Cortex of kidney (tissue), 1 donor: ENCODE measurements at places on chromosomes 5 and 9.

GRCh38 chr9:81620002-81620390, 69.4 kb downstream of the TLE1 start:
- no peak for DNase-seq

- DNase-seq: no peak
These were observed 26.4 kb downstream of the TMEM167A start for GRCh38 chr5:83050723-83051340.

DNA sequence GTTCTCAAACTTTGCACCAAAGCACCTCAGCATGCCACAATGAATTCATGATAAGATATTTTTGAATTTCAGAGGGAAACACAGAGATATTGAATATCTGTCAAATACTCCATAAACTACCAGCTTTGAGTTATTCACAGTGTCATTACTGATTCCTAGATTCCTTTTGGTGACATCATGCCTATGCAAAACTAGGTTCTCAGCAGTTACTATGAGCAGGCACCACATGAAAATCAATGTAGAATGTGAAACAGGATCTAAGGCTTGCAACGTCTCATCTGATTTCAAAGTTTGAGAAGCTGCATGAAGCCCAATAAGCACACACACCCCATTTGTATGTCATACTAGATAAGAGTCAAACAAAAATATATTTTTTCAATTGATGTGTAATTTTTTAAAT, 426.5 kb downstream of the NR2F1-AS1 start:
- DNase-seq: no peak

DNA sequence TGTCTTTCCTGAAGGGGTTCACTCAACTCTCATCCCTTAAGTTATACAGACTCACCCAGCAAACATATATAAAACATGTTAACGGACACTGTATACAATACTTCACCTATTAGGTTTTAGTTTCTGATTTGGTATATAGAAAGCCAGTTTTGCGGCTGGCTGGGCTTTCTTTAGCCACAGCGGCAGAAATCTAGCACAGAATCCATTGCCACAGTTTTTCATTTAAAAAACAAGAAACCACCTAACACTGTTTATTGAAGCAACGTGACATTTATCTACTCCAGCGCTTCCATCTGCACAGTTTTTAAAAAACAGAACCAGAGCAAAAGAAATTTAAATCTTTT, 67.3 kb downstream of the SNX30 start:
- no peak for DNase-seq

GRCh38 chr5:42604171-42604711, 152.4 kb upstream of the CCDC152 start:
- no peak for DNase-seq

DNA sequence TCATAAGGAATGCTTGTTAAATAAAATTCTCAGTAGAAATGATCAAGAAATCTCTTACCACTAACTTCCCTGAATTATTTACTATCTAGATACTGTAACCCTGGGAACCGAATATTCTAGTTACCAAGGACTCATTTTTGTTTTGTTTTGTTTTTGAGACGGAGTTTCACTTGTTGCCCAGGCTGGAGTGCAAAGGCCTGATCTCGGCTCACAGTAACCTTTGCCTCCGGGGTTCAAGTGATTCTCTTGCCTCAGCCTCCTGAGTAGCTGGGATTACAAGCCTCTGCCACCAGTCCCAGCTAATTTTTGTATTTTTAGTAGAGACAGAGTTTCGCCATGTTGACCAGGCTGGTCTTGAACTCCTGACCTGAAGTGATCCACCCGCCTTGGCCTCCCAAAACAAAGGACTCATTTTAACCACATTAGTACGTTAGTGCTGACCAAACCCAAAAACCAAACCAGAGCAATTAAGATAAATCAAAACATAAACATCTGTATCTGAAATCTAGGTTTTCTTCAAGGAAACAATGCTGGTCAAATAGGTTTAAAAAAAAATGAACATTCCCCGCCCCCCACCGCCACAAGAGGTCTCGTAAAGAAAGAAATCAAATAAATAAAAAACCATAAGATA, 3.7 kb downstream of the TXN start:
- DNase-seq: no peak

- no peak for DNase-seq
These were observed 15.5 kb upstream of the CCNJL start for GRCh38 chr5:160327818-160328217.

DNA sequence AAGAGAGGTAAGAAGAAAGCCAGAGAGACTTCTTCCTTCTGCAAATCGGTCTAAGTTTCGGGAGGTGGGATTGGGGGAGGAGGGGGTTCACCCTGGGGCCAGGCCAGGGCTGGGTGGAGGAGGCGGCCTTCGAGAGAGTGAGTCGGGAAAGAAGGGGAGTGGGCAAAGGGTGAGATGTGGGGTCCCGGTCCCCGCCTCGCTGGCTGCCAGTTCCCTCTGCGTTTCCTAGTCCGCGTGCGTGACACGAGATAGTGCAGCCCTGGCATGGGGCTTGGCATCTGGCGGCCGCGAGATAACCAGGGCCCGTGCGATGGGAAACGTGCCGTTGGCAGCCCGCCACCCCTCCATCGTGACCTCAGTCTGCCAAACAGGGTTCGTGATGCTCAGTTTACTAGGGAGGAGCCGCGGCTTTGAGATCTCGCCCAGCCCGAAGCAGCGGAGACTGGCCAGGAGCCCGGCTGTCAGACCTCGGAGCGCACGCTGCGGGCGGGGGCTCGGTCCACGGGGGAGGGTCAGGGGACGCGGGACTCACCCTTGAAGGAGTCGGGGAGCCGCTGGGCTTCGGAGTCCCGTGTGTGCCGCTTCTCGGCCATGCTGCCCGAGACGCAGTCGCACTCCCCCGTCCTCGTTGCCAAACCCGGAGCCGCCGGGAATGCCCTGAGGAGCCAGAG, at the start of gene STOM:
Gene STOM, minus strand, starts transcription at position 656 of the 671 bp plus-strand sequence. Its CDS starts 63 bp downstream, at position 593.
- peak; percentile 76 for DNase-seq

DNA sequence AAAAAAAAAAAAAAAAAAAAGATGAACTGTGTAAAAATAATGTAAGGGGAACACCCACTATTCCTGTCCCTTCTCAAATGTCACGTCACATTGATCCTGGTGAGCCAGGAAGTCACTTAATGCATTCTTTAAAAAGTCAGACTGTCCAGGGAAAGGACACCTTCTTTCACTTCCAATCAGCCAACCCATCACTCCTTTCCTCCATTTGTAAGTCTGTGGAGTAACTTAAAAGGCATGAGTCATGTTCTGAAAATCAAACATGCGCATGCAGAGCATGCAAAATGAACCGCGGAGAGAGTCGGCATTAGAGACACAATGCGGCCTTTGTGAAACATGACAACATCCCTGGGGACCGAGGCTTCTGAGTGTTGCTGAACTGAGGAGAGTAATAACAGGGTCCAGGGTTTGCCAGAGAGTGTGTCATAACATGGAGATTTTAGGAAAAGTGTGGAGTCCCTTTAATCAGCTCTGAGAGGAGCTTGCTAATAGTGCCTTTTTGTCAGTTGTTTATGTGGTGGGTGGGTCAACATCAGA, 77.6 kb upstream of the SEMA6A start:
- DNase-seq: no peak

DNA sequence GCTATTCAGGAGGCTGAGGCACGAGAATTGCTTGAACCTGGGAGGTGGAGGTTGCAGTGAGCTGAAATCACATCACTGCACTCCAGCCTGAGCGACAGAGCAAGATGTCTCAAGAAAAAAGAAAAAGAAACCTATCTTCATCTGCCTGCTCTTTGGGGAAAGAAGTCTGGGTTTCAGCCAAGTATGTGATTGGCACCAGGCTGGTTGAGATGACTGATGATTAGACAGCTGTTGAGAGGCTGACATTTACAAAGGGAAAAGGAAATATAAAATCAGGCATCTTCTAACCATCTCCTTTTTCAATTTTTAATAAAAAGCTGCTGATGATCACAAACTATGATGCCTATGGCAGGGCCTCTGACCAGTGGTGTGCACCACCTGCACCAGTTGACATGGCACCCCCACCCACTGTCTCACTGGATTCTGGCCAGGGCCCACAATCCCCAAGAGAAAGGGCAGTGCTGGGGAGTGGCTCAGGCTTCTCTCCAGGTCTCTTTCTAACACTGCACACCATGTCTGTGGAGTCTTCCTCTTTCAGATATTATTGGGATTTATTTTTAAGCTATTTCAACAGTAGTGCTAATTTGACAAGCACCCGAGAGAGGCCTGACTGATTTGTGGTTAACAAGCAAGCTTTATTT, 17.2 kb upstream of the C5orf15 start:
- no peak for DNase-seq

- no peak for DNase-seq
These were observed 63.8 kb upstream of the PPARGC1B start for GRCh38 chr5:149666212-149666852.

- DNase-seq: no peak
These were observed 925.3 kb upstream of the CDH10 start for GRCh38 chr5:25570067-25570583.

DNA sequence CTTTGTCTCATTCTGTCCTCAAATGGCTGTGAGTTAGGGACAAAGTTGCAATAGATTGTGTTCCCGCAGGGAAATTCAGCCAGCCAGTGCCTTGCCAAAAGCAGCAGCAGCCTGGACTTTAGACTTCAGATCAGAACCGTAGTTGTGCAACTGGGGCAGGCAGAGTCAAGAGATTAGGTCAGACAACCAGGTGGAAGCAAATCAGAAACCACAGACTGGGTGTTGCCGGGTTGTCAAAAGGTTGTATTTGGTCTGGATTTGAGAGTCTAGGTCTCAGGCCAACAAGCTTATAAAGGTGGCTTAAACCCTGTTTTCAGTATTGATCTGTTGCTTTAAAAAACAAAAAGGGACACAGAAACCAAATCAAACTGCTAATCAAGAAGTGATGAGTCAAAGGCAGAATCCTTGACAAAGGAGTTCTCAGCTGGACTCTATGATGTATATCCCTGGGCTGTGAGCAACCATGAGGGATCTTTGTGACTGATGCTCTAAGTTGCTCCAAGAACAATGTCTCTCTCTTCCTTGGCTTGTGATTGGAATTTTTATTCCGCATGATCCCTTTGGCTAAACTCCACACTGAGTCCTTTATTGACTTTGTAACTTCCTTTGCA, 20.9 kb downstream of the RFK start:
- no peak for DNase-seq

DNA sequence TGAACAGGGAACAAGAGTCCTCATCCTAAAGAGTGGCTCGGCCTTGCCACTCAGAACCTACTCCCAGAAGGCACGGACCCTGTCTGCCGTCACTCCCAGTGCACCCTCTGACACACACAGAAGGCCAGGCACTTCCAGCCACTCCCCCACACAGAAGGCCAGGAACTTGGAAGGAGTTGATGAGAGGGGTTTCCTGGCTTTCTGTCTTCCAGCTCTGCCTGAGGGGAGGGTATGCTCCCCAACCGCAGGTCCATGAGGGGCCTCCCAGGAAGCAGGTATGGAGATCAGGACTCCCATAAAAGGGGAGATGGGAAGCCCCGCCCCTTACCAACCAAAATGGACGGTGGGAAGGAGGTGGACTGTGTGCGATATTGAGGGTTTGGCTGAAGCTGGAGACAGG, 247.6 kb upstream of the IRX4 start:
- DNase-seq: no peak

- no peak for DNase-seq
These were observed 114.5 kb upstream of the LMX1B start for GRCh38 chr9:126499005-126499910.

DNA sequence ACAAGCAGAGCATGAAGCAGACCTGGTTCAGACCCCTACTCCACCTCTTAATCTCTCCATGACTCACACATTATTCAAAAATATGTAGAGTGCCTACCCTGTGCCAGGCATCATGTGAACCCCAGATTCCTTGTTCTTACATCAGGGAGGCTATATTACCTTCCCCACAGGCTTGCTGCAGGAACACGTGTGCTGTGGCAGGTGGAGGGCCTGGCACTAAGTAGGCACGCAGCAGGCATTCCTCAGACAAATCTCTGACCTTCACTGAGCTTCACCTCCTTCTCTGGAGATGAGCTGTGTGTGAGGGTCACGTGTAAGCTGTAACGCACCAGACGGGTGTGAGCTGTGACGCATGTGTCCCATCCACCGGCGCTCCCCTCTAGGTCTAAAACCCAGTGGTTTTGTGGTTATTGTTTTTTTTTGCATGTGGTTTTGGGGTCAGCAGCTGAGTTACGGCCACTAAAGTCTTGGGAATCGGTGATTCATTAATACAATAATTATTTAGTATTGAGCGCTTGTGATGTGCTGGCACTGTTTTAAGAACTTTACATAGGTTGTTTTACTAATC, 30.3 kb downstream of the ANGPTL2 start:
- DNase-seq: no peak

- no peak for DNase-seq
These were observed 225.8 kb upstream of the ELL2 start for GRCh38 chr5:96187309-96188027.

- no peak for DNase-seq
These were observed 135.8 kb downstream of the KDM4C start for GRCh38 chr9:6893350-6894131.

DNA sequence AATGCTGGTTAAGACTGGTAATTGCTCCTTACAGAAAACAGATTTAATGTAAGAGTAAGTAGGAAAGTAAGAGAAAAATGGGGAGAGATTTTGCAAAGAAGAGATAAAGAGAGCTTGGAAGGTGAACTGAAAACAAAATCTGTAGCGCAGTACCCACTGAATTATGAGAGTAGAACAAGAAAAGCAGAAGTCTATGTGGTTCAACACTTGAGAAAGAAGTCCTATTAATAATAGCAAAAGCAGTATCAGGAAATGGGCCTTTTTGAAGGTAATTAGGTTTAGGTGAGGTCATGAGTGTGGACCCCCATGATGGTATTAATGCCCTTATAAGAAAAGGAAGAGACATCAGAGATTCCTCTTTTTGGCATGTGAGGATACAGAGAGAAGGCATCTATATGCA, 460.6 kb downstream of the CETN3 start:
- DNase-seq: no peak

DNA sequence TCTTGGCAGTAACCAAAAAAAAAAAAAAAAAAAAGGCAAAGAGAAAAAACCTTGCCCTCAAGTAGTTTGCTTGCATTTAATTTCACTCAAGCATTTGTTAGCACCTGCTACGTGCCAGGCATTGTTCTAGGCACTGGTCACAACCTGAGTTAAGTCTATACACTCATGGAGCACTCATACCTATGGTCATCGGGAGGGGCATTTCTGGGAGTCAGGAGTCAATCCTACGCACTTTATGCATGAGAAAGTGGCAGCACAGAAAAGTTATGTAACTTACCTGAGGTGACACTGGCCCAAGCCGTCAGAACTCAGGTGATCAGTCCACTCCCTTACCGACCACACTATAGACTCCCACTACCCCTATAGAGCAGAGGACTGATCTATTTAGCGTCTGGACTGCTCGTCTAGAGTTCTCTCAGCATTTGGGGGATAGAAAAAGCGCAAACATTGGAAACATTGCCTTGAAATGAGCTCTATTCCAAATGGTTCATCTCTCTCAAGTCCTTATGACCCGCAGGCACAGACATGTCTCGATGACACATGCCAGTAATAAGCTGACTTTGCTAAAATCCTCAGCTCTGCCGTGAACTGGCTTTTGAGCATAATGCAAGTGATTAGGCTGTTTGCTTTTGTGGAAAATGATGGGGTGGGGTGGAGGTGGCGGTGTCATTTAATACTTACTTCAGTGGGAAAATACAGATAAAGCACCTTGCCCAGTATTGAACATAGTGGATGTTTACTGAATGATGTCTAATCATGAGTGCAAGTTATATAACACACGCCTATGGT, 160.2 kb downstream of the ARHGEF28 start:
- DNase-seq: no peak

- no peak for DNase-seq
These were observed 17.5 kb downstream of the ADAM19 start for GRCh38 chr5:157558041-157558595.
